ENCODE measurements at places on chromosomes 7 and 10. TPM values are rescaled to one million over a fixed set of nuclear protein-coding genes. Genes with fewer than 3 reads are reported as not detected.

PCGF6 gene
- 7.6 TPM for total RNA-seq

RAB19 gene
- not detected for total RNA-seq

PALD1 gene
- total RNA-seq = 4.9 TPM

CAMK2B gene
- total RNA-seq = 76.7 TPM

PRRT4 gene
- 3.7 TPM for total RNA-seq
